ENCODE measurements at places on chromosomes 2 and 18.

DNA sequence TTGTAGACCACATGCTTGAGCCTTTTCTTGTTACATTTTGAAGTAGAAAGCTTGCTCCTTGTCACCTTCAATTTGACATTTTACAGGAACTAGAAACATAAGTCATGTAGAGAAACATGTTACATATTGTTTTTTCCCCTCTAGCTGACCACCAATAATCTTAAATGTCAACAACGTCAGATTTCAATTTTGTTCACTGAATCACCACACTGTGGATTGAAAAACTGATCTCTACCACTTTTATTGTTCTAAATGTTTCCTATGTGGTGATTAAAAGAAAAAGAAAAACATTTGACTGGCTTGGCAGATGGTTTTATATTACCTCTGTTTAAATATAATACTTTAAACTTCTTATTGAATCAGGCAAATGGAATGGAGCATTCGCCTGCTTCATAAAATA lies 87.7 kb downstream of the DSEL start:
- DNase-seq: no peak

GRCh38 chr2:82257796-82258555 lies 1953.4 kb upstream of the LRRTM1 start:
- DNase-seq: no peak

DNA sequence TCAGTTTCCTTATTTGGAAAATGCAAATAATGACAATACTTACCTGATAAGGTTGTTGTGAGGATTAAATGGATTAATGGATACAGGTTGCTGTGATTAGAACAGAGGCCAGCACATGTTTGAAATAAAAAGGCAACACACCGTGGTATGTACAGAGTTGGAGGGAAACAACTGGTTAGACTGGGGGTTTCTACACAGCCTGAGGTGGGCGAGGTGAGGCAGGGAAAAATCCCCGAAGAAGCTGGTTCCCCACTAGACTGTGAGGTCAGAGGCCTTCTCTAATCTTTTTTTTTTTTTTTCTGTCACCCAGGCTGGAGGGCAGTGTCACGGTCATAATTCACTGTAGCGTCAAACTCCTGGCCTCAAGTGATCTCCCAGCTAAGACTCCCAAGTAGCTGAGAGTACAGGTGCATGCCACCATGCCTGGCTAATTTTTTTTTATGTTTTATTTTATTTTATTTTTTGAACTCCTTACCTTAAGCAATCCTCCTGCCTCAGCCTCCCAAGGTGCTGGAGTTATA lies 1.2 kb upstream of the E2F6 start:
- DNase-seq: no peak

DNA sequence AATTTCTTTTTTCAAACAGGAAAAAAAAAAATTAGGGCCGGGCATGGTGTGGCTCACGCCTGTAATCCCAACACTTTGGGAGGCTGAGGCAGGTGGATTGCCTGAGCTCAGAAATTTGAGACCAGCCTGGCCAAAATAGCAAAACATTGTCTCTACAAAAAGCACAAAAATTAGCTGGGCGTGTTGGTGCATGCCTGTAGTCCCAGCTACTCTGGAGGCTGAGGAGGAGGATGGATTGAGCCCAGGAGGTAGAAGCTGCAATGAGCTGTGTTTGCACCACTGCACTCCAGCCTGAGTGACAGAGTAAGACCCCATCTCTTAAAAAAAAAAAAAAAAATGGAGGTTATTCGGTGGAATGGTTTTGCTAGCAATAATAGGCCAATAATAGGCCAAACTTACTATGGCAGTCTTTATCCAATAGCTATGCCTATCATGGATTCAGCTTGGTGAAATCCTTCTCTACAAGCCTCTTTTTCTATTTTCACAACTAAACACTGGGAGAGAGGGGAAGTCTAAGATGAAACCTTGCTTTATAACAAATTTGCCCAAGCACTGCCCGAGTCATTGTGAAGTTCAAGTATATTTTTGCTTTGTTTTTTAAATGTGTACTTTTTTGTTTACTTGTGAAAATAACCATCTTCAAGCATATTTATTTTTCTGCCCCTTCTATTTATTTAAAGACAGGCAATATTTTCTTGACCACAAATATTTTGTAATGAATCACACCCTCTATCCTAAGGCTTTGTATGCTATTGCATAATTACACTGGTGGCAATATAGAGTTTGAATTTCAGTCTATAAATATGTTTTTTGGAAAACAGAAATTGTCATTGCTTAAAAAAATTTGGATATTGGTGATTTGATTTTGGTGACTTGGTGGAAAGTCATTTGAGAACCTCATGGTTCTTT lies 20.0 kb upstream of the KYNU start:
- DNase-seq: no peak

- DNase-seq: no peak
Measured at GRCh38 chr18:21914739-21915319, 174.2 kb downstream of the MIB1 start.

DNA sequence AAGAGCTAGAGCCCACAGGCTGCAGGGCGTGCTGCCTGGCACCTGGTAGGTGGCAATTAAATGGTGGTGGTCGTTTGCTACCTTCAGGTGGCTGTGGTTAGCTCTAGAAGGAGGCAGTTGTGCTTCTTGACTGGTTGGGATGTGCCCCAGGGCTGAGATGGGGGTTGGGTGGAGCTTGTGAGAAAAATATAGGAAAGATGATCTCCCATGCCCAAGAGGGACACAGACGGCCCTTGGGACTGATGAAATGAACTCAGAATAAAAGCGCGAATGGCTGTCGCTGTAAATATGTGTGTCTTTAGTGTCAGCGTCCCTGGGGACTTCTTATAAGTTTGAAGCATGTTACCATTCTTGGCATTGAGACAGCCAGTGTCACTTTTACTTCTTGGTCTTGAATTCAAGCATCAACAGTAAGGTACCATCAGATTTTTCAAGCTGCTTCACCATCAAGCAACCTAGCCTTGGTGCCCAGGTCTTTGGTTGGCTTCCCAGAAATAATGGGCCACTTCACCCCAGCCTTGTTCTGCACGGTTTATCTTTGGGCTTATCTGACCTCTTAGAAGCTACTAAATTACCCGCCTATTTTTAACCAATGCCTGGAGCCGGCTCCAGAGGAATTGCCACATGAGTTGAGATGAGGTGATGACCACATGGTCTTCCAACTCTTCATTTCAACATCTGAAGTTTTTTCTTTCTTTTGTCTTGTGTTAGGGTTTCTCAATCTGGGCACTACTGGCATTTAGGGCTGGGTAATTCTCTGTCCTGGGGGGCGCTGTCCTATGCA lies 11.9 kb downstream of the LRRFIP1 start:
- DNase-seq: no peak

DNA sequence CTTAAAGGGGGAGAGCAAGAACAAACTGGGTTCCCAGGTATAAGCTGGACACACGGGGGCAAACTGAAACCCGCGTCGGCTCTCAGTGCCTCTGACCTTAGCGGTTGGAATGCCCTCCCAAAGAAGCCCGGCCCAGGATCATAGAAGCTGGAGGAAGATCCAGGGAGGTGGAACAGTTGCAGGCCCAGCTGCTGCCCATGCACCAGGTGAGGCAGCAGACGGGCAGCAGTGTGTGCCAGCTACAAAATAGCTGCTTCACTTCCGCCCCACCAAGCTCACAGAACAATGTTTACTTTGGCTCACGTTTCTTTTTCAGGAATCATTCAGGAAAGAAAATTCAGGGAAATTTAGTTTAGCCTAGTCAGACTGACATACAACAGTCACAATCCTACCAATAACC lies 3.9 kb upstream of the ERMN start:
- no peak for DNase-seq

DNA sequence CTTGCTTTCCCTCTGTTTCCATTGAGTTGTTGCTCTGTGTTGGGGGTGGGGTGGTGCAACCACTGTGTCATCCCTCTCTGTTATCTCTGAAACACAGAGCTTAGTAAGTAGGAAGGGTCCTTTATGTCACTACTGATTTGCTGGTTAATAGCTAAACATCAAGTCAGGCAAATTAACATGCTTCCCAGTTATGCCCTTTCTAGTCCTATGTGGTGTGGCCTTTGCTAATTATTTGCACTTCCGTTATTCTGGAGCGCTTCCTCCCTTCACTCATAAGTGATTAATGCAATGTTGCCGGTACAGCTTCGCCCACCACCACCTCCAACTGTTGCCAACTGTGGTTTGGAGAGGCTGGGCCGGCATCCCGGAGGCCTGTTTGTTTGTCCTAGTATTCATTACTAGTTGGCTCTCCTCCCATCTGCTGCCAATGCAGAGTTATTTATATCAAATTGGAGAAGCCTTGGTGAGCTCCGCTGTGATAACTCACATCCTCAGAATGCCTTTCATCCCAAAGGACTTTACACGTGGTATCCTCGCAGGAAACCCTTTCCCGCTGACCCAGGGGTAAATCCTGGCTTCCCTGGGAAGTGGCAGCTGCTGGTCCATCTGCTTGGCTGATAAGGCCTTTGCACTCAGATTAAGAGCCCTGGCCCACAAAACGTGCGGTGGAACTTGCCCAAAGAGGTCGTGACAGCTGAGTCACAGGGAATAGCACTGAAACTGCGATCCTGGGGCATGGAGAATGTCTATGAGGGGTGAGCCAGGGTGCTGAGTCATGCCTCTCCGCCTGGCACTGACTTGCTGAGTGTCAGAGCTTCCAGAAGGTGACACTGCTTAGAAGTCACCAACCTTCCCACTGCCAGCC lies 72.0 kb upstream of the ZCCHC2 start:
- DNase-seq: no peak

DNA sequence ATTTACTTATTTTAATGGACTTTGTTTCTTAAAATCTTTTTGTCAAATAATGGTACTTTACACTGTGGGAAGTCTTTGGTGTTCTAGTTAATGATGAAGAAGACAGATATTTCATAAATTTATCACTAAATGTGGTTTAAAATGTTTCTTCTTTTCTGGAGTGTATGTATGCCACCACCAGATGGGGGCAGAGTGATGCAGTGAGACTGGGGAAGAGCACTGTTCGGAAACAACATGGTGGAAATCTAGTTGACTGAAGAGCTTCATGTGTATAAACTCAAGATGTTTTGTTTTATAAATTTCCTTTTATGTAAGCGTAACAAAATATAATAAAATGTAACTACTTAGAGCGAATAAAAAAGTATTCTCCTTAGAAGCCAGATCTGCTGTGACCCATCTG lies 195.1 kb downstream of the KCNE4 start:
- DNase-seq: no peak

DNA sequence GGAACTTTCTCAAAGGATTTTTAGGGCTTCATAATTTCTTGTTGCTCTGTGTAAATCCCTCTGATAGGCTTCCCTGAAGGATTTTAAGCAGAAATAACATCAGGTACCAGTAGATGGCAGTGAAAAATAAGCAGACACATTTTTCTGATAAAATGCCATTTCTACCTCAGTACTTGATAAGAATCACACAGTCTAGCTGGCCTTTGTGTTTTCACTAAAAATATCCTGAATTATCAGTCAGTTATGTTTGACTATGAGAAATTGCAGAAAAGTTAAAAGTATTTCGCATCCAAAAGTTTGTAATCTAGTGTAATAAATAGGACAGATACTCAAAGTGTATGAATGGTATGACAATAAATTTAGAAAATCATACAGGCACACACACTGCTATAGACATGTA lies 68.7 kb downstream of the DNAJC10 start:
- no peak for DNase-seq

DNA sequence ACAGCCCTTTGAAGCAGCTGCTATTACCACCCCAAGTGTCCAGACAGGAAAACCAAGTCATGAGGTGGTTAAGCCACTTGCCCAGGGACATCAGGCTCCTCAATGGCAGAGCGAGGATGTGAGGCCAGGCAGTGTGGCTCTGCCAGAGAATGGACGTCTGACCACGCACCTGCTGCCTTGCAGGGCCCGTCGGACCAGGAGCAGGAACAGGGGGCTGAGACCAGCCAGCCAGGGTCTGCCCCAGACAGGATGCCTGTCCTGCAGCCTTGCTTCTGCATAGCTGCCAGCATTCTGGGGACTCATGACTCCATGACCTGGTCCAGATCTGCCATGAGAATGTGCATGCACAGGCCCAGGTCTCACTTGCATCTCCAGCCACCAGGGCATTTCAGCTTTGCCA lies 52.0 kb downstream of the BCL2L11 start:
- DNase-seq: no peak

- DNase-seq: no peak
Measured at GRCh38 chr2:24237313-24237712, 62.5 kb downstream of the FAM228A start.

DNA sequence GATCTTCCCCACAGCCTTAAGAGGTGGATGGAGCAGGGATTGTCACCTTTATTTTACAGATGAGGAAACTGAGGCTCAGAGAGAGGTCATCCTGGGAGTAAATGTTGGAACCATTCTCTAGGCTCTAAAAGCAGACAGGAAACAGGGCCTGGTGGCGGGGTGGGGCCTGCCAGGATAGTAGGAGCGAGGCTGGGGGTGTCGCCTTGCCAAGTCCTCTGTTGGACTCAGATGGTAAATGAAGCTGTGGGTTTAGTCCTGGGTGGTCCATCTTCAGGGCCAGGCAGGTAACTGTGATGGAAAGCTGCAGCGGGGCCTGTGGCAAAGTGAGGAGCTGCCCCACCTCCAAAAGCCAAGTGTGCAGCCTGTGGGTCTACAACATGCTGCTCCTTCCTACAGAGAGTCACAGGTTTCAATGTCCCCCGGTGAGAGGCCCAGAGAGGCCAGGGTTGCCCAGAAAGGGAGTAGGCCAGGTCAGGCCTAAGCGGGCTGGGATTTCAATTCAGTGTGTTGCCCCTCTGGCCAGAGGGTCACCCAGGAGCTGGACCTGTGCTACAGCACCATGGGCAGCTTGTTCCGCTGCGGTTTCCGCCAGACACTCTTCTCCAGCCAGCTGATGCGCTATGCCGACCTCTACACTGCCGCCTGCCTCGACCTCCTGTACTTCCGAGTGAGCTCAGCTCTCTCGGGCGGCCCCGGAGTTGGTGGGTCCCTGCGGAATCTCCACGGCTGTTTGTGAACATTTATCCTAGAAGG lies 6.6 kb downstream of the NT5DC4 start:
- no peak for DNase-seq

GRCh38 chr2:27123302-27124150 lies at the start of gene ABHD1:
Gene ABHD1, plus strand, starts transcription at chr2:27123815. Its CDS starts 134 bp downstream, at chr2:27123949.
- peak; percentile 41 for DNase-seq

GRCh38 chr2:227221120-227221519 lies 56.7 kb downstream of the COL4A3 start:
- DNase-seq: no peak

DNA sequence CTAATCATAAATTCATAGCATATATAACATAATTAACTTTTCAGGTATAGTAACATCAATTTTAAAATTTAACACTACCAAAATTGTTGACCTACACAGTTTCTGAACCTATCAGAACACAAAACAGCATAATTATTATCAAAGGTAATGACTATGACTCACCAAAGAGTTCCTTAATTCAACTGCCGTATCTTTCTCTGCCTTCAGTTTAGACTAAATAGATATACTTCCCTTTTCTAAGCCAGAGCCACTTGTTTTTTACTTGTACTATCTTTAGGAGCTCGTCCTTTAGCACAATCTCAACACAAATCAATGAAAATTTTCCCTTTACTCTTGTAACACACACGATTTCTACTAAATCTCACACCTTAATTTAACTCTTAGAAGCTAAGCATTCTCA lies 54.4 kb downstream of the CCDC88A start:
- no peak for DNase-seq

GRCh38 chr2:136250131-136250530 lies 132.2 kb upstream of the CXCR4 start:
- DNase-seq: no peak

All from stimulated activated CD8-positive, alpha-beta memory T cell treated with anti-CD3 and anti-CD28 coated beads, Interleukin-4, amount 100 ng/mL, for 1 hour (primary cell).